ENCODE measurements at places on chromosomes 1 and 21.

- no peak for DNase-seq
Measured at GRCh38 chr1:206686478-206687249, 2.0 kb downstream of the MAPKAPK2 start.

- DNase-seq: no peak
Measured at GRCh38 chr21:36079010-36079649, 9.3 kb downstream of the CBR1 start.

- DNase-seq: no peak
Measured at GRCh38 chr1:112445596-112445995, 49.6 kb downstream of the CTTNBP2NL start.

DNA sequence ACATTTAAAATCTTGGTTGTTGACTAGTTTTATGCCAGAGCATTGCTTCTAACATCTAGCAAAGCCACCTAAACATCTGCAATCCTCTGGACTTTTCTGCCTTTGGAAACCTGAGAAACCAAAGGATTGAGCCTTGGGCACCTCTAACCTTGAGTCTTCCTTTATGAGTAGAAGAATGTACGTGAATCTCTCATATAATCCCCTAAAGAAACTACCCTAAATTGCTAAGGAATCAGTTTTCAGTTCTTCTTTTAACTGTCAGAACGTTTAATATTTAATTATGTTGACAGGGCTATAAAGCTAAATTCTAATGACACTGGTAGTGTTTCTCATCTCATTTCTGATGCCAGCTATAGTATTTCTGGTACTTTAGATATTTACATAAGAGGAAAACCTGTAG, 997.3 kb downstream of the AMY1C start:
- no peak for DNase-seq

- no peak for DNase-seq
Measured at GRCh38 chr21:42386034-42386591, 9.7 kb downstream of the TMPRSS3 start.

GRCh38 chr1:33573661-33574060, 101.2 kb downstream of the ZSCAN20 start:
- no peak for DNase-seq

Data from left kidney (tissue), 8 donors.